Stimulated activated CD8-positive, alpha-beta memory T cell treated with anti-CD3 and anti-CD28 coated beads, Interleukin-4, amount 100 ng/mL, for 24 hours (primary cell): ENCODE measurements at places on chromosomes 6 and 20.

DNA sequence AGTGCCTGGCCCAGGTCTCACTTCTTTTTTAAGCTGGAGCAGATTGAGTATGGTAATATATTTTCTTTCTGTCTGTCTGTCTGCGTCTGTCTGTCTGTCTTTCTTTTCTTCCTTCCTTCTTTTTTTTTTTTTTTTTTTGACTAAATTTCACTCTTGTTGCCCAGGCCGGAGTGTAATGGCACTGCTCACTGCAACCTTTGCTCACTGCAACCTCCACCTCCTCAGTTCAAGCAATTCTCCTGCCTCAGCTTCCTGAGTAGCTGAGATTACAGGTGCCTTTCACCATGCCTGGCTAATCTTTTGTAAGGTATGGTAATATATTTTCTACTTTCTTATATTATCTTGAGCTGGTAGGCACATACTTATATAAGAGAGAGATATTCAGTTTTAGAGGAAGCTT lies 196.3 kb upstream of the MARCKS start:
- no peak for DNase-seq

- DNase-seq: no peak
Measured at GRCh38 chr6:126914172-126914571, 204.3 kb upstream of the RSPO3 start.

DNA sequence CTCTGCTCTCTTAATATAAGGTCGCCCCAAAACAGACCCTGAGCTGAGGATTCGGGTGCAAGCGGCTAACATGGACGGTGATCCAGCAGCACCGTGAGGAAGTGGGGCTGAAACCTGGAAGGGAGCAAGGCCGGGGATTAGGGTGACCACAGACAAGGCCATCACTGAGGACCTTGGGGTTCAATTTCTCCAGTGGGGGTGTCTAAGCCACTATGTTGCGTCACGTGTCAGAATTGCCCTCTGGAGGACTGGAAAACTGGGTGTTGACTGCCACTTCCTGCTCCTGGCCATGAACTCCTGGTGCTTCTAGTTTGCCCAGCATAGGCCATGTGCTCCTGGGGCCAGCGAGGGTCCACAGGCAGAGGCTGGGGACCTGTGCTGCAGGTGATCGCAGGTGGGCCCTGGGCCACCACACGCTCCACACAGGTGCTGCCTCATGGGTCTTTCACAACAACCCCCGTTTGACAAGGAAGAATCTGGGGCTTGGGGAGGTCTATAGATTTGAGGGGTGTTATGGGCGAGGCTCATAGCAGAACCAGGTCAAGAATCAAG lies 101.9 kb downstream of the CDH26 start:
- no peak for DNase-seq

GRCh38 chr20:63134201-63134612 lies 81.7 kb downstream of the YTHDF1 start:
- DNase-seq: no peak

DNA sequence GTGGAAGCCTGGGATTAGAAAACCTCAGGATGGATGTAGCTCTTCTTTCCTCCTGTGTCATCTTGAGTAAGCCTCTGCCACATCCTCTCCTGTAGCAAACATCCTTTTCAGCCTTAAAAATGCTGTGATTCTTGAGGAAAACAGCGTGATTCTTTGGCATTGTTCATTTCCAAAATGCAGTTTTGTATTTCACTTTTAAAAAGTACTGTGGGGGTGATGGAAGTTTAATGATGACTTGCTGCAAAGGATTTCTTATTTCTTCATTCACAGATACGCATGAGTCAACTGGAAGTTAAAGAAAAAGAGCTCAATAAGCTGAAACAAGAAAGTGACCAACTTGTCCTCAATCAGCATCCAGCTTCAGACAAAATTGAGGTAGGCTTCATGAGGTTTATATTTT lies 23.9 kb upstream of the SNRNP48 start:
- DNase-seq: no peak

DNA sequence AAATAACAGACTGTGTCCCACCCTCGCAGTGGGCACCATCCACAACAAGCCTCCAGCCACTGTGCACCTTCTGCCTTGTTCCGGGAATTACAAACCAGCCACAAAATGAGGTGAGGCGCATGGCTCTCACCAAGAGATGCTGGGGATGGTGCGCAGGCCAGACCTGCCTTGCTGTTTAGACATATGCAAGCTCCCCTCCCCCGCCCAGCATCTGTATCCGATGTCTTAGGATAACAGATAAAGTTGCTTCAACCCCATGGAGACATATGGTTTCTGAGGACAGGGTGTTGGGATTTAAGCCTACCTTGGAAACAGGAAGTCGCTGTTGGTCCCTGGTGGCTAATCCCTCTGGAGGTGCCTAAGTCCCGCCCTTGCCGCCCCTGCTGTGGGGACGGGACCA lies 50.4 kb upstream of the MPC1 start:
- no peak for DNase-seq

- no peak for DNase-seq
Measured at GRCh38 chr6:170435766-170436165, 117.3 kb downstream of the PSMB1 start.

- DNase-seq: no peak
Measured at GRCh38 chr6:155442562-155442961, 13.1 kb downstream of the NOX3 start.

- no peak for DNase-seq
Measured at GRCh38 chr6:135581211-135581610, 83.7 kb upstream of the AHI1 start.

DNA sequence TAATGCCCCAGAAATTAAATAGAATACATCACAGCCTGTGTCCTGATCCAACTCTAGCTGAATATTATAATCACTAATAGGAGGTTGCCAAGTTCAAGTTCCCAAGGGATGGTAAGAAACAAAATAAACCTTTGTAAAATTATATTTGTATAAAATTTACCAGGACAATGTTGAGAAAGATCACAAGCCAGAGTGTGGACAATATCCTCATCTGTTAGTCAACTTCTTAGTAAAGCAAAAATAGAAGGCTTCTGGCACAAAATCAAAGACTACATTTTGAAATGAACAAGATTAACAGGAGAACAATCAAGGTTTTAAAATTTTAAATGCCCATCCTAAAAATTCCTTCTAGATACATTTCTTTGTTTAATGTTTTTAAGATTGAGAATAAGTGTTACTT lies 290.4 kb upstream of the HSF2 start:
- no peak for DNase-seq

- no peak for DNase-seq
Measured at GRCh38 chr6:132820629-132821381, 6.4 kb downstream of the RPS12 start.

DNA sequence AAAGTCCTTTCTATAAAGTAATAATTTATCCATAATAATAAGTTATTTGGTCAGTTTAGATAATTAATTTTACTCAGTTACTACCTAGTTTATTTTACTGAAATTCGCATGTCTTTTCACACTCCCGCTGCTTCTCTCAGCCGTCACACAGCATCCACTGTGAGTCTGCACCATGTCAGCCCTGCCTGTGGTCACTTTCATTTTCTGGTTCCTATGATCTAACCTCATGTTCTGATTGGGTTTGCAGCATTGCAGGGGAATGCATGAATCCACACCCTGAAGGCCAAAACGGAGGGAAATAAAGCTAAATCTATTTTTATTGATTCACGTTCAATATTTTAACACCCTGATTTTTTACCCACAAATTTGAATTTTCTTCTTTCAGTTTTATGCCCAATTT lies 47.4 kb downstream of the PDE10A start:
- no peak for DNase-seq

GRCh38 chr6:33621711-33622388 lies 728 bp downstream of the ITPR3 start:
- peak; percentile 31 for DNase-seq

GRCh38 chr6:169293196-169293595 lies 39.5 kb upstream of the THBS2 start:
- no peak for DNase-seq

DNA sequence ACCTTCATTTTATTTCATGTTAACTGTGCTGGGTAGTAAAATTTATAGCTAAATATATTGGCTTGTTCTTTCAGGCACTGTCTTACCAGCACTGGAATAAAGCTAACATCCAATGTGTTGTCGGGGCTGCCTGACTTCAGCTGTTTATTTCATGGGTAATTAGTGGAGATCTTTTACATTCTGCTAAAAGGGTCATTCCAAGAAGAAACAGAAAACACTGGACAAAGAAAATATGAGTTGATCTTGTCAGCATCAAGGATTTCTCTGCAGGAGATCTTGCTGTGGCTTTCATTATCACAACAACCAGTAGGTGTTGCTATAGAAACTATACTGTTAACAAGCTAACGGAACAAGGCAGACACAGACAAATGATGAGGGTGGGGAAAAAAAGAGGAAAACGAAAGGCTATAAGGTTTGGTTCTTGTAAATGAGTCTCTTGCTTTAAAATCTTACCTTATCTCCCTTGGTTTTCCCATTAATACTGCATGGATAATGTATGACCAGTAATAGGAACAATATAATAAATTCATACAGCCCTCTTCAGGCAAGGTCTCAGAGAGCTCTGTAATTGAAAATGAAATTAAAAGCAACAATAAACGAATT lies 206.8 kb downstream of the SIM1 start:
- no peak for DNase-seq

GRCh38 chr6:70112716-70113115 lies 190.2 kb downstream of the COL9A1 start:
- DNase-seq: no peak

- no peak for DNase-seq
Measured at GRCh38 chr6:43708860-43709653, 21.5 kb upstream of the MRPS18A start.

DNA sequence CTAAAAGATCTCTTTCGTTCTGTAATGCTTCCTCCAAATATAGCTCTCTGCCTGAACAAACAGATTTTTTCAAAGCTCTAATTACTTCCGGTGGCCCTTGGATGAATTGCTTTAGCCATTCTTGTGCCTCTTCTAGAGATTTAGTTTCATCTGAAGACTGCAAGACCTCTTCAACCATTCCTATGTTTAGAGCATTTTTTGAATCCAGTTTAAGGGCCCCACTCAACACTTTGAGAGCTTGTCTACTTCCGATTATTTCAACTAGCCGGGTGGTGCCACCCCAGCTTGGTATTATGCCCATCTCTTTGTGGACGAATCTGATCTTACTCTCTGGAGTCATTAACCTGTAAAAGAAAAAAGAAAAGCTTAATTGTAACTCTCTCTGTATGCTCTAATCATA lies 23.3 kb downstream of the RNF146 start:
- no peak for DNase-seq

DNA sequence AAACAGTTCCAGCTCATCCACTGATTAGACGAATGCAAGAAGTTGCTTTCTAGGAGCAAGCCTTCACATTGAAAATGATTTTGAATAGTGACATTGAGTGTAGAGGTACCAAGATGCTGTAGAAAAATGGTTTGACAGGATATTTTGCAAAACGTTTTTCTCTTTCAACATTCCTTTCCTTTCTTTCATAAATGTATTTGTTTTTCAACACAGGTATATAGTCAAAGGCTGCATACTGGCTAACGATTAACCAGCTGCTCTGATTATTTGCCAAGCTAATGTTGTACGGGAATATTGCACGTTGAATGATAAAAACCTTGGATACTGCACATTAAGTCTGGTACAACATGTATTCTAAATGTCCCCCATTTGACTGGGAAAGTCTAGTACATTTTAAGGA lies 78.8 kb upstream of the TENT5A start:
- no peak for DNase-seq

DNA sequence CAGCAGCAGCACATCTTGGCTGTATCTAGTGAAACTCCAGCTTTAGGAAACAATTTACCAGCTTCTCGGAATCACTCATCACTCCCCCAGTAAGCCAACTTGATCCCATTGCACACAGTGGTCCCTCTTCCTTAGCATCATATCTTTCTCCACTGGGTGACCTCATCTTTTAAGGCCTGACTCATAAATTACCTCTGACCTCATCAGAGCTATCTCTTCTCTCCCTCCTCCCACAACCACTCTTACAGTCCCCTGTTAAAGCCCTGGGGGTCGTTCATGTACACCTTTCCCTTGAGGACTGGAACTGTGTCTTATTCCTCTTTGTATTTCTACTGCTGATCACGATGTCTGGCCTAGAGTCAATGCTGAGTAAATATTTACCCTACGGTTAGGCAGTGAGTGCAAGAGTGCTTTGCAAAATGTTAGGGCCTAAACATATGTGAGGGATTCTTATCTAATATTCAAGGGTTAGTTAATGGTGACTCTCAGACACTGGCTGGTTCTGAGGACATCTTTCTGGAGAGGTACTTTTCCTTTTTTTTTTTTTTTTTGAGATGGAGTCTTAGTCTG lies 187.2 kb downstream of the LRFN2 start:
- DNase-seq: no peak

DNA sequence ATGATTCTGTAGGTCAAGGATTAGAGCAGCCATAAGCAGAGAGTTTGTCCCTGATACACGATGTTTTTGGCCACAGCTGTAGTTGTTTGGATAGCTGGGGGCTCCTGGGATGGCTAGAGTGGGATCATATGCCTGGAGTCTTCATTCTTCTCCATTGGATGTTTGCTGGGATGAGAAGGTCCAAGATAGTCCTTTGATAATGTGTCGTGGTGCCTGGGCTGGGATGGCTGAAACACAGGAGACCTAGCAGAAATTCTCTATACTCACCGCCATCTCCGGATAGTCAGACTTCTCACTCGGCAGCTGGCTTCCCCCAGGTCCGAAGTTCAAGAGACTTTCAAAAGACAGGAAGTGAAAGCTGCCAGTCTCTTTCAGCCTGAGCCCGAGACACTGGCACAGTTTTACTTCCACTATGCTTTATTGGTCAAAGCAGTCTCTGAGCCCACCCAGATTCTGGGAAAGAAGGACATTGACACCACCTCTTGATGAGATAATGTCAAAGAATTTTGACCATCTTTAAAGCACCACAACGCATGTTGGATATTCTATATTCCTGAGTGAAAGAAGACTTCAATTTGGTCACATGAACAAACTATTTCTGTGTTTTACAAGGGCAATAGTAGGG lies 16.0 kb downstream of the MARCKS start:
- DNase-seq: no peak

DNA sequence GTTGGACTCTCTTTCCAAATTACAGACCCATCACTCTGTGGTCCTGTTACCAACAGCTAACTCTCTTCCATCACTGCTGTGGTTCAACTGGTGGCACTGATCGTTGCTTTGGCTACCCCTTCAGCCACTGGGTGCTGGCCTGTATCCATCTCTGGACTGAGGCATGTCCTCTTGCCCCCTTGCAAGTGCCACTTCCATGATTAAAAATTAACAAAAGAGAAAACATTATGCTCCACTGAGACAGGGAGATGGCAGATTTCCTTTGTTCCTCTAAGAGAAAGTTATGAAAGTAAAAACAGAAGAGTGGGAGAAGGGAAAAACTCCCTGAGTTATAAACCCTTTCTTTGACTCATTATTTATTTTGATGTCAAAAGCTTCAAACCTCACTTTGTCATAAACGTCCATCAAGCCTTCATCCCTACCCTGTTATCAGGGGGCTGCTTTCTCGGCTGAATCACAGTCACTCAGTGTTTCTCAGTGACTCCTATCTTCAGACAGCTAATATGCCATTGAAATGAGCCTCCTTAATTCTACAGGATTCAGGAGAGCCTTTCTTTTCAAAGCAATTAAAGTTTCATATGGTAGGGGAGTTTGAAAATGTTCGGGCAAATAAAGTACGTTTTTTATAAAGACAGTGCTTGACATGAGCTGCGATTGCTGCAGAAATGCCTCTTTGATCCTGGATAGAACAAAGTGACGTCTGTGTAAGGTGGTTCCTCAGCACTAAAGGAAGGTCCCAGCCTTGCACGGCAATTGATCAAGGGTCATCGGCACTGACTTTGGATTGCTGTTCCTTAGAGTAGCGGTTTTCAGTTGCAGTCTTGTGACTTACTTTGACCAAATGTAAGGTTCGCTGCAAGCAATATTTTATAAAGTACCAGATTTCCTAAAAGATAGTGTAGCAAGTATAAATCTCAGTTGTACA lies 49.9 kb upstream of the PBOV1 start:
- DNase-seq: no peak

- no peak for DNase-seq
Measured at GRCh38 chr20:53138454-53139262, 166.5 kb downstream of the TSHZ2 start.
